Right atrium auricular region (tissue), 2 donors: ENCODE measurements at places on chromosomes 3 and 15. TPM values are rescaled to one million over a fixed set of nuclear protein-coding genes. Genes with fewer than 3 reads are reported as not detected.

DNA sequence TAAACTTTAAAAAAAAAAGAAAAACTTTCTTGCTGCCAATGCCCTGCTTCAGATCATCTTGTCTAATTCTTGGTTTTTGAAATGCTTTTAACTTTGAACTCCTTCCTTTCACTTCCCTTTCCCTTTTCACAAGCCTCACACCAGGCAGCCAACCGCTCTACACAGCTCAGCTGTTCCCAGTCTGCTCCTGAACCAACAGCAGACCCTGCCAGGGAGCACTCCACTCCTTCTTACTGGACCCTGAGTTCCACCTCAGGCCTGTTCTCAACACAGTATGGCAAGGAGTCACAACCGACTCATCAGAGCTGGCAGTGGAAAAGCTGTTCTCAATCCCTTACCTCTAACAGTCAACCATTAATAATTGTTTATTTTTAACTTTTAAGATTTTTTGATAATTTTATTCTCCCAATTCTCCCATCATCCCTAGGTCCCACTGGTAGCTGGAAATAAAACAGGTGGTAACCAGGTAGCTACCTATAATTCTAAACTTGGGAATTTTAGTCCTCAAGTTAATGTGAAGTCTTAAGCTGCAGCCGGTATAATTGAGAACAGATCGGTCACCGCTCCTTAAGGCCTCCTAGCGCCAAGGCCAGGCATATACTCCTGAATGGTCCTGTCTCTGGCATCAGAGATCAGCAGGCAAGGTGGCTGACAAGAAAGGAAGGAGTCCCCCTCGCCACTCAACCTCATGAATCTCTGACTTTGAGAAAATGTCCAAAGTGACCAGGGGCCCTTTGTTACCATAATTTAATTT, 43.9 kb downstream of the BOC start:
- no peak for DNase-seq

- no peak for DNase-seq
Measured at GRCh38 chr3:194756460-194756779, 70.7 kb downstream of the FAM43A start.

- DNase-seq = no peak
Measured at GRCh38 chr3:187999821-188000220, 154.1 kb upstream of the LPP start.

DNA sequence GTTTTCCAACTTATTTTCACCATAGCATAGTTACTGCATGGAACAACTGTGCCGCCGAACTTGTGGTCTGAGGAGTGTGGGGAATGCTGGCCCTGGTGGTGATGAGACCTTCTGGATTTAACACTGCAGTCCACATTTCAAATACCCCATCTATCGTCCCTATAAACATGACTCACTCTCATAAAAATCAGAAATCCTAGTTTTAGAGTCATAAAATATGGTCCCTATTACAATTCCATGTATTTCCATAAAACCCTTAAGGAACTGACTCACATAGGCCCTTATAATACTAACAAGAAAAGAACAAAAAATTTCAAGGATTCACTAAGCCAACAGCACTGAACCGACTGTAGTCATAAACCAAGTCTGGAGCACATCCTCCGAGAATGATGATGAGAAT, 147.2 kb downstream of the FOXP1 start:
- no peak for DNase-seq

DNA sequence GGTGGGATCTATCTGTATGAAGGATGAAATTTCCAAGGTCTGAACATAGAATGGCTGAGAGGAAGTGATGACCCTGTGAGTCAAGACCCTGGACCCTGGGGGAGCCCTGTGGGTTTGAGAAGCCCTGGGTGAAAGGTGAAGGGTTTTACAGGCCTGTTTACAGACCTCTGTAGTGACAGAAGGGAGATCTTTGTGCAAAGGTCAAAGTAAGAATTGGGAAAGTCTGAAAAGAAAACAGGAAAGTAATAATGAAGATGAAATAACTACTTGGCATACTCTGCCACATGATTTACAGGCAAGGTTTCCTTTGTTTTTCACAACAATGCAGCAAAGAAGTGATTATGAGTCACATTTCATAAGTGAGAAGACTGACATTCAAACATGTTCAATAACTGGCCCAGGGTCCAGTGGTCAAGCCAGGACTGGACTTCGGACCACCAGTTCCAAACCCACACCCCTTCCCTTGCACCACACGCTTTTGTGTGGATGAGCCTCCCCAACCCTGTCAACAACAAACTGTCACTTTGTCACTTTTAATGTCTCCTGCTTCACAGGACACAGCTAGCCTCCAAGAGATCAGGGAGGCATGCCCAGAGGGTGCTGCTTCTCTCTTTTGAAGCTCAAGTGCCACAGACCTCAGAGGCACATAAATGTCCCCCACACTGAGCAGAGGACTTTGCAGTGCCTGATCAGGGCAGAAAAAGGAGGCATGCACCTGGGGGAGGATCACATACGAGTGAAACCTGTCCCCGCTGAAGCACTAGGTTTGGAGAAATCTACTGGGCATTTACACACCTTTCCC, 21.5 kb downstream of the CD86 start:
- no peak for DNase-seq

PDIA3 gene
- 77.9 TPM for total RNA-seq

CAMP gene
- total RNA-seq = not detected

DNA sequence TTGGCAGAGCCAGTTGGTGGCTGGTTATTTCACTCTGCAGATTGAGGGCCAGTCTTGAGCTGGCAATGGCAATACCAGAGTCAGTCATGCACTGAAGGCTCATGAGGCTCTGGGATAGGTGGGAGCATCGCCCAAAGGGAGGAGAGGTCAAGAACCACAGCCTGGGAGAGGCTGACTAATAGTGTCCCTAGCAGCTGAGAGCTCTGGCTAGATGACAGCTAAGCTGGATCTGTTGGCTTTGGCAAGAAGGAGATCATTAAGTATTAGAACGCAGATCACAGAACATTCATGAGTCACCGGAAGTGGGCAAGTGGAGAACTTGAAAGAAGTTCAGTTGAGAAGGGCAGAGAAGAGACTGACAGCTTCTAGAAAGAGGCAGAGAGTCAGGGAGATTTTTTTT, 521.1 kb downstream of the NR2F2 start:
- DNase-seq = no peak

FLNB gene
- 59.6 TPM for total RNA-seq

PIGBOS1 gene
- 11.4 TPM for total RNA-seq

DNA sequence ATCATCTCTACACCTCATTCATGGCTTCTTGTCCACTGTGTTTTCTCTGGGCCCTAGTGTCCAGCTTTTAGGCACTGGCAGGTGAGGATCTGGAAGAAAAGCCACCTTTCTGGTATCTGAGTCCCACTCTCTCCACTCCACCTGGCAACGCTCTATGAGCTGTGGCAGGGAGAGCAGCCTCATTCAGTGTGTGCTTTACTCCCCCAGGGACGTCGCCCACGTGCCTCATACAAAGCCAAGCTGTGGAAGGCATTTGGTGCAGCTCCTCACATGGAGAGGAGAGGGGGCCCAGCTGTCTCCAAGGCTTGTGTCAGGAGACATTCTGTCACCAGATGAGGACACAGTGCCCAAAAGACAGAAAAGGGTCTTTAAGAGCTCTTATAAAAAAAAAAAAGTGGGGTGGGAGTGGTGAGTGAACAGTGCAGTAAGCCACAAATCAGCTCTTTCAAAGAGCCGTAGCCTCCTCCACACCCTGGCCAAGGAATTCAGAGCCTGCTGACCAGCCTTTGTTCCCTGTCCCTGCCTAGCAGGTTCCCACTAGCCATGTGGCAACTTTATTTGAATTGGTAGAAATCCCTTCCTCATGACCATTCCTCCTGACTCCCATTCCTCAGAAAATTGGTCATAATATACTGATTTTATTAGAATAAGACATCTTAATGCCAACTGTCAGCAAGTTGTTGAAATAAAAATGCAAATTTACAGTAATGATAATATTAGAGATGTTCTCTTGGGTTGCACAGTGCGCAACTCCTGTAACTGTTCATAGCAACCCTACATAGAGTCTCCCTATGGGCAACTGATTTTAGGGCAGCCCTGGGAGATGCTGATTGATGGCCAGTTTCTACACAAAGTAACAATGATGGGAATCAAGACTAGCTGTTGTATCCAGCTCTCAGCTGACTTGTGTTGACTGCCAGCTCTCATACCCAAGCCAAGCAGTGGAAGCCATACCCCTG, 29.5 kb downstream of the GALNT15 start:
- no peak for DNase-seq
